ENCODE measurements at places on chromosomes 7 and 10.

GRCh38 chr10:88073682-88074081 lies 210.3 kb downstream of the PTEN start:
- no peak for DNase-seq

DNA sequence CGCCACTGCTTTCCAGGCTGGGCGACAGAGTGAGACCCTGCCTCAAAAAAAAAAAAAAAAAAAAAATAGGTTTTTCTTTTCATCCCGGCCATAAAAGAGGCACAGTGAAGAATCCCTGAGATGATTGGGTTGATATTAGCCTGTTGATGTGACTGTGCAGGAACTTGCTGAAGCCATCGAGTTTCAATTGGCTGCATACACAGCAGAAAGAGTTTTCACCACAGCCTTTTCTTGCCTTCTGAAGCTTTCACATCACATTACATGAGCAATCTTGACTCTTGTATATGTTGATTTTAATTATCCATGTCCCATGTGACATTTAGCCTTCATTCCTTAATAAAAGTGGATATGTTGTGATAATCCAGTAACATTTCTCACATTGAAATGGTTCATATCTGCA lies 14.9 kb upstream of the PLXDC2 start:
- DNase-seq = no peak

- no peak for DNase-seq
Measured at GRCh38 chr10:108812296-108812695, 1111.0 kb downstream of the XPNPEP1 start.

- no peak for DNase-seq
Measured at GRCh38 chr10:88544140-88544870, 38.8 kb downstream of the RNLS start.

DNA sequence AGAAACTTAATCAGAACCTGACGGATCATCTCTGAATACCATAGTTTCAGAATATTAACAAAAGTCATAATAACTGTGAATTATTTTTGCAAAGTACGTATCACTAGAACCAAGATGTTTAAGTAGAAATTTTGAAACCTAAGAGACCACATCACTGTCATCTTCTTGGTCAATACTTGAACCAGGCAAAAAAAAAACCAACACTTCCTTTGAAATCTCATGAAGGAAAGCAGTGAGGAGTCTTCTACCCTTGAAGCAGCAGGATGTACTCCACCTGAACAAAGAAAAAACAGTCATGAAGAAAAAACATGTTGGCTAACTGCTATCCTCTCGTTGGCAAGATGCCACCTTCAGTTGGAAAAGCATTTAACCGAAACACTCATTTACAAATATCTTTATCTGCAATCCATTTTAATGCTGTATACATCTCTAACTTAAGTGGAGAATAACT lies 82.4 kb downstream of the SRPK2 start:
- peak; percentile 31 for DNase-seq

DNA sequence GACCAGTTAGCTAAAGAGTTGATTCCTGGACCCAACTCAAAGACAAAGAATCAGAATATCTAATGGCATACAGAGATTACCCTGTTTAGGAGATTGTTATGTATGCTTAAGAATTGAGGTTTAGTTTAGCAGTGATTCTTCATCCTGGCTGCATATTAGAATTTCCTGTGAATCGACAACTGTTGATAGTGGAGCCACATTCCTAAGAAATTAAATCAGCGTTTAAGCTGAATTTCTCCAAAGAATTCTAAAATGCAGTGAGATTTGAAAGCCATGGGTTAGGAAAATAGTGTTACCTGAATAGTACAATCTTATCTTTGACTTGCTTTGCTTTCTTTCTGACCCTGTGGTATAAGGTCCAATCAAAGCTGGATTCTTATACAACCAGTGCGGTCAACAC lies 16.4 kb upstream of the FERD3L start:
- DNase-seq = no peak

DNA sequence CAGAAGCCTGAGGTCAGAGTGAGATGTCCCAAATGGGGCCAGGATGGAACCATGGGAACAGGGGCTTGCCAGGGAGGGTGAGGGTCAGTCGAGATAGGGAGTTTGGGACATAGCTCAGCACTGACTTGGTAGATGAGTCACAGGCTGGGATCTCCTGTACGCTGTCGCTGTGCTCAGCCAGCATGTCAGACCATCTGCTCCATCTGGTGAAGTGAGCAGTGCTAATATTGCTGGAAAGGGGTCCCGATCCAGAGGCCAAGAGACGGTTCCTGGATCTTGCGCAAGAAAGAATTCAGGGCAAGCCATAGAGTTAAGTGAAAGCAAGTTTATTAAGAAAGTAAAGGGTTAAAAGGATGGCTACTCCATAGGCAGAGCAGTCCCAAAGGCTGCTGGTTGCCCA lies 505.6 kb downstream of the GALNT17 start:
- no peak for DNase-seq

GRCh38 chr10:5951167-5951711 lies 26.1 kb downstream of the IL15RA start:
- no peak for DNase-seq

GRCh38 chr7:140327261-140327661 lies 71.1 kb downstream of the SLC37A3 start:
- DNase-seq = no peak

DNA sequence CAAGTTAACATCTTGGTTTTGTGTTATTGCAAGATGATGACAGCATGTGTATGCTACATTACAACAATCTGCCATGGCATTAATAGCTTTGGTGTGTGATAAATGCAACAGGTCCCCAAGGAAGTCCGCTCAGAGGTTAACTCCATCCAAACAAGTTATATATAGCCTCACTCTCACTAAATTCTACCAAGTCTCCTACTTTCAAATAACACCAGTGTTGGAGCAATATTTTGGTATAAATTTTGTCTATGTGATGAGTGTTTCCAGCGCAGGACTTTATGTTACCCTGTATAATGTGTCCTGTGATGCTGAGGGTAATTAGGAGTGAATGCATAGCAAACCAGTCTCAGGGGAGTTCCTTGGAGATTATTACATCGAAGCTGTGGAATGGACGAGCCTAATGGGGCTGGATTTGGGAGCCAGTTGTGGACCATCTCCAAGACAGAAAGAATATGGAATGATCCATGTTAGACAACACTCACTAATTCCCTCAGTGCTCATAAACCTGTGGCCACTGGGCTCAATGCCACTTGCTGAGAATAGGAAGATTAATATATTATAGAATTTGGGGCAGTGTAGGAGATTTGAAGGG lies 127.6 kb upstream of the CXCL12 start:
- DNase-seq = no peak

Measured in NCI-H1417 (cell line).